ENCODE measurements at places on chromosomes 16 and 17.

GRCh38 chr16:56943761-56944375 lies 11.9 kb downstream of the HERPUD1 start:
- DNase-seq = no peak

DNA sequence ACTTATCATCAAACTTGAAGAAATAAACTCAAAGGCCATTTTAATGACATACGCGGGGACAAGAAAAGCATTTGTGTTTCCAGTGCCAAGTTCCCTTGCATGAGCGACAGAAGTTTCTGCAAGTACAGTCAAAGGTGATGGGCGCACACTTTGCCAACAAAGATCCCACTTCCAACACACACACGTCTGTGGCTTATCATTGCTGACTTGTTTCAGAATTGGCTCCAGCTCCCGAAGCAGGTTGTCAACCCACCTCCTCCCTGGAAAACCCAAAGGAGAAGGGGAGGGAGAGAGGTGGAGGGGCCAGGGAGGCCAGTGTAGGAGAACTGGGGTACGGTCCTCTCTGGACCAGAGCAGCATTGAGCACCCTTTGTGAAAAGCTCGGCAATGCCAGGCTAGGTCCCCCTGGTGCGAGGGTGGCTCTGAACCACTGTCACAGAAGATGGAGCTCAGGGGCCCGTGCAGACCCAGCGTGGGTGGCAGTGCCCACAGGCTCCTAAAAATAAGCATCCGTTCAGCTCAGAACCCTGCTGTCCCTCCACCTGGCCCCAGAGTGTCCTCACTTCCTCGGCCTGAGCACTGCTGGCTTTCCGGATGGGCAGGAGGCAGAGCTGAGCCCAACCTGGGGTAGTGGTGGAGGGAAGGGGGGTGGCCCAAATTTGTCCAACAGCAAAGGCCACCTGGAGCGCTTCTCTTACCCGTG lies 33.2 kb downstream of the RBFOX3 start:
- no peak for DNase-seq

DNA sequence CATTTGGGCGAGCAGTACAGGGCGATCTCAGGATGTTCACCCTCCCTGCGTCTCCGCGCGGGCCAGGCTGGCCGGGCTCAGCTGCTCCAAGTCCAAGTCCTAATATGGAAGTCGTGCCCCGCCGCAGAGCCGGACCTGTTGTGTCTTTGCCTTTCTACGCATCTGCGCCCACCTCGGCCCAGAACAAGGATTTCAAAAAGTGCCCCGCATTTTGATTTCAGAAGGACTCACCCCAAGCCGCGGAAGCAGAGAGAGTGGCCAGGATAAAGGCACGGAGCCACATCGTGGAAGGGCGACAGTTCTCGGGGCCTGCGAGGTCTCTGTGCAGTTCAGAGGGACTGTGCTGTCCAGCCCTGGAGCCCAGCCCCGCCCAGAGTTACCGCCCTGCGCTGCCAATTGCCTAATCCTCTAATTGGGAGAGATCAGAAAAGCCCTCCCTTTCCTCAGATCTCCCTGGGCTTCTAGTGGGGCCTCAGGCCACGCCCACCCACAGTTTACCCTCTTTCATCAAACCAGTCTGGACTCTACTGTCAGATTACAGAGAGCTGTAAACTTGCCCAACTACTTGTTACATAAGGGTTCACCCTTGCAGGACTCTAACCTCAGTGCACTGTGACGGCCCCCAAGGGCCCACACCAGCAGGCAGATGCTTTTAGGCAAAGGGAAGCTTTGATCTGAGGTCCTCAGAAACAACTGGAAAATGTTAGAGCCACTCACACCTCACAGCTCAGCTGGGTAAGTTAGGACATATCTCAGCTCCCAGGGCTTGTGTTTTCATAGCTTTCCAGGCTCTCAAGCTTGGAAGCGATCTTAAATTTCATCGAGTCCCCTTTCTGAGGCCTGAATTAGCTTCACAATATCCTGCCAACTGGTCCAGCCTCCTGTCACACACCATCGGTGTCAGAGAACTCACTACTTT lies at the start of gene CES1:
TSS of gene CES1 (minus strand) at position 324 of the 919 bp plus-strand sequence. CDS start at position 283, 41 bp downstream.
- DNase-seq = no peak

GRCh38 chr16:84611041-84611440 lies 6.8 kb downstream of the COTL1 start:
- DNase-seq = no peak

DNA sequence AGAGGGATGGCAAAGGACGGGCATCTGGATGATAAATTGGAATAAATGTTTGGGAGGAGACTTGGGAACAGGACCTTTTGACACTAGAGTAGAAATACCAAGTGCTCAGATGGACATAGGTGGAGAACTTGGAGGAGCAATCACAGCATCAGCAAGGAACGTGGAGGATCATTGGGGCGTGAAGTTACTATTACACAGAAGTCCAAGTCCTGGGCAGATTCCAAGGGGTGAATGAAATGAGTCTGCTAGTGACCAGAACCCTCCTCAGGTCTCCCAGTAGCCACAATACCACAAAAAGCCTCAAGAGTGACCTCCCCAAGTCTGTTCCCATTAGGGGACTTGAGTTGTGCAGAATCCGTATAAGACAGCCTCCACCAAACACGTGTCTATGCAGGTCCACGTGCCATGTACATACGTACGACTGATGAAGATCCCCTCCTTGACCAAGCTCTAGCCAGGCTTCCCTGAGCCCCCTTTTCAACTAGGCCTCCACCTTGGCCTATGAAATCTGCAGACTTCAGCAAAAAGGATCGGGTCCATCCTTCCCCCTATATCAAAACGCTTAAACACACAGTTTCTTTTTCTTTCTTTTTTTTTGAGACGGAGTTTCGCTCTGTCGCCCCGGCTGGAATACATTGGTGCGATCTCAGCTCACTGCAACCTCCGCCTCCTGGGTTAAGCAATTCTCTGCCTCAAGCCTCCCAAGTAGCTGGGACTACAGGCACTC lies 2.2 kb downstream of the C17orf67 start:
- DNase-seq = no peak

DNA sequence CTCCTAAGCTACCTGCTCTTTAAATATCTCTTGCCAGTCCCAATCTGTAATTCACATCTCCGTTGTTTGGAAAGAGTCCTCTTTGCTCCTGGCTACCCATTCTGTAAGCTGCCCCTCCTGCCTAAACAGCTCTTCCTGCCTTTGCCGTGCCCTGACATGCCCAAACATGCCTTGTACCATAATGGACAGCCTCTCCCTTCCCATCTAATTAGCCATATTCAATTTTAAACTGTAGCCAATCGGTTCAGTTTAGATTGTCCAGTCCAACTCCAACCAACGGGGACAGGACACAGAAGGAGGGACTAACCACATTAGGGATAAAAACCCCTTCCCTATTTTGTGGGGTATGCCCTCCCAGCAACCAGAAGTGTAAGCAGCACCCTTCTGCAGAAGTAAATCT lies 30.6 kb upstream of the CLEC3A start:
- no peak for DNase-seq

- DNase-seq = no peak
These were observed 4.3 kb upstream of the ZNF750 start for GRCh38 chr17:82843904-82844680.

DNA sequence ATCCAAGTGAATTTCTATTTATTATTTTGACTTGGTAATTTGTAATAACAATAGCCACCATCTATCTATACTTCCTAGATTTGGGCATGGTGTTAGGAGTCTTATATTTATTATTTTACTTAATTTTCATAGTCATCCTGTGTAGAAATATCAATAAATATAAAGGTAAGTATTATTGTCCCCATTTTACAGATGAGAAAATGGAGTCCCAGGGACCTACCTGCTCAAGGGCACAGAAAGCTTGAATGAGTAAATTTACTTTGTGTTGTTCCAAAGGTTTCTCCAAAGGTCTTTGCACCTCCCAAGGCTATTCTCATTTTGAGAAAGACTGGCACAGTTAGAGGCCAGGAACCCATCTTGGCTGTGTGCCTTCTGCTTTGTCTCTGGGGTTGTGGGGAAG lies 738.3 kb downstream of the WWOX start:
- DNase-seq = no peak

GRCh38 chr16:12020009-12020408 lies 43.5 kb downstream of the SNX29 start:
- DNase-seq = no peak

GRCh38 chr16:29975134-29975538 lies 1.5 kb downstream of the TAOK2 start:
- DNase-seq = no peak

DNA sequence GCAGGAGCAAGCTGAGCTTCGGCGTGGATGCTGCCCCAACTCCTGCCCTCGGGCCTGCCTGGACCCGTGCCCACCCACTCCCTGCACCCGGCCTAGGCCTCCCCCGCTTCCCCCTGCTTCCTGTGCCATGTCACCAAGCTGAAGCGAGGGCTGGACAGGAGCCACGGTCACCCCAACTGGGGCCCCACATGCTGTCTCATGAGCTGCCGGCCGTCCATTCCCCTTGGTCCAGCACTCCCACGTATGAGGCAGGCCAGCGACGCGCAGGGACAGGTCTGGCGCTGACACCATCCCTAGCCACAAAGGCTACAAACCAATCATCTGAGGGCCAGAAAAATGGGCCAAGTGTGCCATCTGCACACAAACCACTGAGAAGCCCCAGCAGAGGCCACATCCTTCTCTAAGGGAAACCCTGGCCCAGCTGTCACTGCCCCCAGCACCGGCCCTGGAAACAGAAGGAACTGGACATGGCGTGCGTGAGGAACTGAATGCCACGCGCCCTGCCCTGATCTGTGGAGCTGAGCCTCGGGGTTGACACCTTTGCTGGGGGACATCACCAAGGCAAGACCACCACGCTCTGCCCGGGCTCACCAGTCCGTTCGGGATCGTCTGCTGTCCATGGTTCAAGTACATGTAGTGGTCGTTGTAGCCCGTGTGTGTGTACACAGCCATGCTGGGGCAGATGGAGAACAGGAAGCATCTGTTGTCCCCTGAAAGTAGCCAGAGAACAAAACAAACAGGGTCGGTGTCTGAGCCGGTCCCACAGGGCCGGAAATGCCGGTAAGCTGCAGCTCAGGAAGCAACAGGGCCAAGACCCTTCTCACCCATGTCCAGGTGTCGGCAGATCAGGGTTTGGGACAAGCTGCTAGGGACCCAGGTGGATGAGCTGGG lies 22.2 kb downstream of the MEAK7 start:
- DNase-seq = no peak

- no peak for DNase-seq
These were observed 3.6 kb downstream of the CES5A start for GRCh38 chr16:55871411-55872038.

- DNase-seq = no peak
These were observed 32.3 kb downstream of the AXIN1 start for GRCh38 chr16:320206-320605.

DNA sequence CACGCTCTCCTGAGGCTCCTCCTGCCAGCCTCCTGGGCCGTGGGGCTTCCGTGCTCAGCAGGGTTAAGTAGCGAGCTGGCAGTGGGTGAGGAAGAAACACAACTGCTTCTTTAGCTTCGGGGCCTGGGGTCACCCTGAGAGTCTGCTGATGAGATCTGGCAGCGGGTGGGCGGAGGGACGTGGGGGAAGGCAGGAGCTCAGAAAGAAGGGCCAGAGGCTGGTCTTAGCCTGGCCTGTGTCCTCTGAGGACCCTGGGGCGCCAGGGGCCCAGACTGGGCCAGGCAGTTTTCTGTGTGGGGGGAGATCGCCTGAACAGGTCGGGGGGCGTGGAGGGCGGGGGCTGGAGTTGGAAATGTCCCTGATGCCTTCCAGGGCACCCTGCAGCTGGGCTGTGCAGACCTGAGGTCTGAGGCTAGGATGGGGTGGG lies 97.8 kb upstream of the GSE1 start:
- no peak for DNase-seq

DNA sequence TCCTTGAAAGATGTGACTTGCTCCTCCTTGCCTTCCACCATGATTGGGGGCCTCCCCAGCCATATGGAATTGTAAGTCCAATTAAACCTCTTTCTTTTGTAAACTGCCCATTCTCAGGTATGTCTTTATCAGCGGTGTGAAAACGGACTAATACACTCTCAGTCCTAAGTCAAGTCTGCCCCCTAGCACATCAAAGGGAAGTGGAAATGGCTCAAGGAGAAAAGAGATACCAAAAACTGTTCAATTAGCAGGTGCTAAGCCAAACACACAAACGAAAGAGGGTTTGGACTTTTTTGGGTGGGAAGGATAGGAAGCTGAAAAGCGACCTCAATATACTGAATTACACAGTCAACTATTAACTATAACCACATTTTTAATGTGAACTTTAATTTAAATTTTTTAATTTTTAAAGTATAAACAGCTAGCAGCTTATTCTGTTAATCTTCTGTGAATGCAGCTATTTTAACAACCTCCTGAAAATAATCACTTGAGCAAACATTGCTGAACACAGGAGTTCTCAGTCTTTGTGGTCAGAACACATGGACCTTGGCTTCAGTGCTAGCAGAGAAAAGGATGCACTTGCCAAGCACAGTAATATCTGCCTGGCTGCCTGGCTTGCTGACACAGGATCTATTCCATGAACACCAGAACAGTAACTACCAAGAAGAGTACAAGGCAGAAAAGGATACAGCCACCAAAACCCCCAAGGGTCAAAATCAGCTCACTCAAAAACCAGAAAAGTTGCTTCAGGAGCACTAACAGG lies 10.9 kb downstream of the ZNF18 start:
- no peak for DNase-seq

DNA sequence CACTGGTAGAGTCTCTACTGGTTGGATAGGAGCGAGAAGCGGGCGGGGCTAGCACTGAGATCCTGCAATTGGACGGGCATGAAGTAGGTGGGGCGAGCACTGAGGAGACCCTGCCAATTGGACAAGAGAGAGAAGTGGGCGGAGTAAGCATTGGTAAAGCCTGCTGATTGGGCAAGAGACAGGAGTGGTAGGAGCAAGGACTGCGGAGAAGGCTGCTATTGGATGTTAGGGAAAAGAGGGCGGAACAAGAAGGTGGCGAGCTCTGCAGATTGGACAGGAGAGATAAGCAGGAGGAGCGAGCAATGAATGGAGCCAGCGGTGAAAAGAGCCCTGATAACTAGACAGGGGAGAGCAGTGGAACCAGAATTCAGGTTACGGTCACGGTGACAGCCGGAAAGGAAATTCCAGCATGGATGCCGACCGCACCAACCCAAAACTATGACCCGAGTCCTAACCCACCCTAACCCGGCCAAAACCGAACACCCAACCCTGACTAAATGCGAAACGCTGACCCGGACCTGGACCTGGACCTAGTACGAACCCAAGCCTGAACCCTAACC lies 4.8 kb downstream of the SCGB1C2 start:
- DNase-seq = no peak

DNA sequence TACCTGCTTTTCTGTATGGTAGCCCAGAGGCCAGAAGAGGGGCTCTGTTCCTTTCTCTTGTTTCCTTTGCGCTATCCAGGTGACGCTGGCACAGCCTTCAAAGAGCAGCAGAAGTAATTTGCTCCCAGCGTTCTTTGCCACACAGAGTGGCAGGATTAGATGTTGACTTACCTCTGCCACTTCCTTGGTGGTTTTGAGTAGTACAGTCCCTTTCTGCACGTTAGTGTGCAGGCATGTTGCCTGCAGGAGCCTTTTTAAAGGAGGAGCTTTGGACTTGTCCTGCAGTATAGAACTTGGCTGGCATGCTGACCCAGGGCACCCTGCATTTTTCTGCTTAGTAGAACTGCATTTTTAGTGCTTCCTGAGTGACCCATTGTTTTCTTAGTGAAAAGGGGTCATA lies at the start of gene ABCC11:
TSS of gene ABCC11 (minus strand) at position 229 of the 400 bp plus-strand sequence. CDS start 15,618 bp downstream, outside the sequence.
- no peak for DNase-seq

GRCh38 chr16:88968589-88969280 lies 8.3 kb downstream of the CBFA2T3 start:
- no peak for DNase-seq

GRCh38 chr17:72349011-72349410 lies 228.2 kb downstream of the SOX9 start:
- DNase-seq = no peak

All from GM13977 (cell line).